Endothelial cell (in vitro differentiated cells): ENCODE measurements at places on chromosomes 6 and 20.
A peak's percentile ranks its signal among the peaks of the same experiment; 100 is the strongest.

GRCh38 chr6:115058414-115059211 is 715.8 kb upstream of the HS3ST5 start:
- no peak for DNase-seq

GRCh38 chr20:61557621-61558020 is 305.6 kb downstream of the CDH4 start:
- no peak for DNase-seq

- DNase-seq: no peak
Observed at GRCh38 chr20:47578543-47578942, 76.9 kb downstream of the NCOA3 start.

- DNase-seq: no peak
Observed at GRCh38 chr20:23407781-23408464, 13.4 kb downstream of the NAPB start.

DNA sequence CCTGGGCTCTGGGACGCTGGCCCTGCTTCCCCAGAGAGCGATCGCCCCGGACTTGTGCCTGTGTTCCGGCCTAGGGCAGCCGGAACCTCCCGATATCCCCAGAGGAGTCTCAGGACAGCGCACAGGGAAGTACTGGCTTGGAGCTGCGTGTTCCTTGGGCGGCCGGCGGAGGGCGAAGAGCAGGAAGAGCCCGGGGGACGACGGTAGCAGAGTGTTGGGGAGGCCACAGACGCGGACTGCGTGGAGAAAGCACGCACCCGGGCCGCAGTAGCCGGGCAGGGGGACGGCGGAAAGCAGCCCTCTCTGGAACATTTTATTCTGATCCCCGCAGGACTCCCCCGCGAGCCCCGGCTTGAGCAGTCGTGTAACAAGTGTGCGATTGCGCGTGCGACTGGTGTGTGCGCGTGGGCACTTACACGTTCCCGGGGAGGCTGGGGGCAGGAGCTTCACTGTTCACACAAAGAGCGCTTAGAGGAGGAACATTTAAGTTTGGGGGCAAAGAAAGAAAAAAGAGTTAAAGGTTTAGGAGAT is 36.1 kb downstream of the NCR2 start:
- DNase-seq: peak; percentile 68
